ENCODE measurements at places on chromosomes 6 and 20.

GRCh38 chr6:73798592-73798991, 102.6 kb downstream of the CD109 start:
- DNase-seq: no peak

DNA sequence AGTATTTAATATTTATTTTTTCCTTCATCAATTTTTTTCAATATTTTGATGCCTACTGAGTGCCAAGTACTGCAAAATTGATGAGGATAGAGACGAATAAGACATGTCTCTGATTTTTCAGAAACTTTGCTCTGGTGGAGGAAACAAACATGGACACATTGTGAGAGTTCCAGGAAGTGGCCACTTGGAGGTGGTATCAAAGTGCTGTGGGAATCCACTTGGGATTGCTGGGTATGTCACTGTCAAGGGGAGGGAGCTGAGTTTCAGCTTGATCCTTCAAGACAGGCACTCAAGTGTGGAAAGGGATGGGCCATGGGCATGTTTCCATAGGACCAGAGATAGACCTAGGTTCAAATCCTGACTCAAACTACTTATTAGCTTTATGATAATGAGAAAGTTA, 24.5 kb upstream of the ABCC10 start:
- DNase-seq: no peak

GRCh38 chr20:33680686-33681085, 5.5 kb downstream of the E2F1 start:
- no peak for DNase-seq

DNA sequence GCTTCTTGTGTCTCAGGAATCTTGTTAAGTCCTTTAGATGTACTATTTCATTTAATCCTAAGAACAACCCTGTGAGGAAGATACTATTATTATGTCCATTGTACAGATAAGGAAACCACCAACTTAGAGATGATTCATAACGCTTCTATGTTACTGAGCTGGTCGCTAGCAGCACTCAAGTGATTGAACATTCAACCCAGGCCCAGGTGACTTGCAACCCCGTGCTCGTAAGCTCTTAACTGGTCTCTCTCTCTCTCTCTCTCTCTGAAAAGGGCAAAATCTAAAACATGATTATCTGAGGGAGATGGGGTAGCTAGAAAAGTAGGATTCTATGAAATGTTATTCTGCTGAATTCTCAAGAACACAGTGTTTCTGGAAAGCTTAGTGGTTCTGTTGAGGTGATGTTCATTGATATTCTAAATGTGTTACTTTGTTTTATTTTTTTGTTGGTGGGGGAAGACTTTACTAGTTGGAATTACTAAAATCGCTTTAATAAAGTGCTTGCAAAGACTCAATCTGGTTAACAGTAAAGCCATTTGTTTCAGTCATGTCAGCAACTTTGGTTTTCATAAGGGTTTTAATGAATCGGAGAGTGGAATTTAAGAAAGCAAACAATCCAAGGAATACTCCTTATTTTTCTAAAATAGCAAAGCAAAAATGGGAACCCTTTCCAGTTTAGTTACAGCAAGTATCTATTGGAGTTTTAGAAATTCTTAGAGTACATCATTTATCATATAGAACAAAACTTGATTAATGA, 265.0 kb upstream of the TAB2 start:
- DNase-seq: no peak

DNA sequence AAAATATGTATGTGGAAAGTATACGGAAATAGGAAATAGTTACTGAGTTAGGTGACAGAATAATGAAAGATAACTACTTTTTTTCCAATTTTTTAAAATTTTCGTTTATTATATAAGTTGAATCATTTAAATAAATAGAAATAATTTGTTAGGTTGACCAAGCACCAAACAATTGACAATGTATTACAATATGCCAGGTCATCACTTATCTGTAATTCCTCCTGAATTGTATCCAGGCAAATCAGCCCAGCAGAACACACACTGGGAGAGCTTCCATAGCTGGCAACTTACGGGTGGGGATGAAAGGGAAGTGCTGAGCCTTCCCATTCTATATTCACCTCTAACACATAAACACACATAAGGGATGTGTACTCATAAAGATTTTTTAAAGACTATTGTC, 40.7 kb downstream of the FAXC start:
- no peak for DNase-seq

DNA sequence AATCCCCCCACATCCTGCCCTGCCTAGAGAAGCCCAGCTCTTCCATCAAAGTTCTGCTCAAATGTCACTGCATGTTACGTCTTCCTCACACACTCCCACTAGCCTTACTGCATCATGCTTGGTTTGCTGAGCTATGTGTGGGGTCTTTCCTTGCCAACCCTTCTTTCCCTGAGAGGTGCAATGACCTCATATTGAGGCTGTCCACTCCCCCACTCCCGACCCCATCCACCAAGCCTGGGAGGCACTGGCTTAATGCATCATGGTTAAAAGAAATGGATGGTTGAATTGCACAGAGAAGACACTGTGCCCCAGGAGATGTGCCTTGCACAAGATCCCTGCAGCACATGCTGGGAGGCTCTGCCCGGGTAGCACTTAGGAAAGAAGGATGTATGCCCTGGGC, 7.7 kb upstream of the IRF4 start:
- DNase-seq: no peak

DNA sequence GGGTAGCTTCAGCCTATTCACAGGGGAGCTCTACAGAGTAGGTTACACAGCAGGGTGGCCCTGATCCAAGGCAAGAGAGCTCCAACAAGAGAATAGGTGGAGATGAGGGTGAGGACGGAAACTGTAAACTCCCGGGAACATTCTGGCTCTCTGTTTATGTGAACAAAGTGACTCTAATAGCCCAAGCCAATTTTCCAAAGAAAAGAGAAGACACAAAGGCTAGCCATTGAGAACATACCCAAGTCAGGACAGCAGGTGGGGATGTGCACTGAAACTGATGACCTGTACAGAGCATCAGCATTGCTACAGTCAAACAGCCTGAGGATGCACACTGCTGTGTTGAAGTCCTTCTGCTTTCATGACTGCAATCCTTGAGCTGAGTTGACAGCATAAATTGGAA, 136.0 kb upstream of the TOP1 start:
- no peak for DNase-seq

- DNase-seq: no peak
Observed at GRCh38 chr6:132085731-132086130, 134.6 kb upstream of the CCN2 start.

GRCh38 chr6:112253498-112253840, 898 bp downstream of the LAMA4 start:
- DNase-seq: no peak

- no peak for DNase-seq
Observed at GRCh38 chr6:132058975-132059374, 107.8 kb upstream of the CCN2 start.
